CD8-positive, alpha-beta memory T cell (primary cell): ENCODE measurements at places on chromosomes 16 and 17. TPM values are rescaled to one million over a fixed set of nuclear protein-coding genes. Genes with fewer than 3 reads are reported as not detected.

DNA sequence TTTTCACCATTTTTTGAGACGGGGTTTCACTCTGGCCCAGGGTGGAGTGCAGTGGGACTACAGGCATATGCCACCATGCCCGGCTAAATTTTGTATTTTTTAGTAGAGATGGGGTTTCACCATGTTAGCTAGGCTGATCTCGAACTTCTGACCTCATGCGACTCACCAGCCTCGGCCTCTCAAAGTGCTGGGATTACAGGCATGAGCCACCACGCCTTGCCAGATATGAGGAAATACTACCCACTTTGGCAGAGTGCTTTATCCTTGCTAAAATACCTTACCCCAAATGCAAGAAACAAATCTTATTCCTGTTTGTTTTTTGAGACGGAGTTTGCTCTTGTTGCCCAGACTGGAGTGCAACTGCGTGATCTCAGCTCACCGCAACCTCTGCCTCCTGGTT is 62.9 kb upstream of the MGAT5B start:
- no peak overlapping the region for H3K4me3 ChIP-seq
- no peak for DNase-seq
- H3K27ac ChIP-seq = no peak overlapping the region
- no peaks in the 10 kb centered on the region for H3K36me3 ChIP-seq

DNA sequence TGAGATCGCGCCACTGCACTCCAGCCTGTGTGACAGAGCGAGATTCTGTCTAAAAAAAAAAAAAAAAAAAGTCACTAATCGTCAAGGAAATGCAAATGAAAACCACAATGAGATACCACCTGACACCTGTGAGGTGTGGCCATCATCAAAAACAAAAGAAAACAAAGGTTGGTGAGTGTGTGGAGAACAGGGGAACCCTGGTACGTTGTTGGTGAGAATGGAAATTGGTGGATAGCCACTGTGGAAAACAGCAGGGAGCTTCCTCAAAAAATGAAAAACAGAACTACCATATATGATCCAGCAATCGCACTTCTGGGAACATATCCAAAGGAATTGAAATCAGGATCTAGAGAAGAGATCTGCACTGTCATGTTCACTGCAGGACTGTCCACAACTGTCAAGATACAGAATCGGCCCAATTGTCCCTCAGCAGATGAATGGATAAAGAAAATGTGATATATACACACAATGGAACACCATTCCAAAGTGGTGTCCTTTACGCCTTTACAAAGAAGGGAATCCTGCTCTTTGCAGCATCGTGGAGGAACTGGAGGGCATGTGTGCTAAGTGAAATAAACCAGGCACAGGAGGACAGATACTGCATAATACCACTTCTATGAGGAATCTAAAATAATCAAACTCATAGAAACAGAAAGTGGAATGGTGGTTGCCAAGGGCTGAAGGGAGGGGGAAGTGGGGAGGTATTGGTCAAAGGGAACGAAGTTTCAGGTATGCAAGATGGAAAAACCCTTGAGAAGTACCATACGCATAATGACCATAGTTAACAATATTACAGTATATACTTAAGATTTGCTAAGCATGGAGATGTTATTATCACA is 63.5 kb upstream of the PLCG2 start:
- no peaks in the 10 kb centered on the region for H3K27me3 ChIP-seq
- H3K27ac ChIP-seq = no peak overlapping the region
- H3K4me3 ChIP-seq = peak overlapping the region; percentile 7
- no peaks in the 10 kb centered on the region for H3K36me3 ChIP-seq
- DNase-seq = peak; percentile 62

- DNase-seq = no peak
- no peak overlapping the region for H3K4me3 ChIP-seq
- H3K36me3 ChIP-seq = no peaks in the 10 kb centered on the region
- no peaks in the 10 kb centered on the region for H3K27me3 ChIP-seq
- H3K27ac ChIP-seq = no peak overlapping the region
- H3K4me1 ChIP-seq = no peaks in the 10 kb centered on the region
These were observed 260.5 kb upstream of the IRX3 start for GRCh38 chr16:54547052-54547451.

NARF gene
- total RNA-seq = 63.0 TPM

GRCh38 chr17:47205419-47205963 is 3.7 kb upstream of the MYL4 start:
- DNase-seq = peak; percentile 57
- H3K36me3 ChIP-seq = no peaks in the 10 kb centered on the region
- peak overlapping the region; percentile 77 for H3K27ac ChIP-seq
- peaks cover 39% of the 10 kb centered on the region for H3K4me1 ChIP-seq

DNA sequence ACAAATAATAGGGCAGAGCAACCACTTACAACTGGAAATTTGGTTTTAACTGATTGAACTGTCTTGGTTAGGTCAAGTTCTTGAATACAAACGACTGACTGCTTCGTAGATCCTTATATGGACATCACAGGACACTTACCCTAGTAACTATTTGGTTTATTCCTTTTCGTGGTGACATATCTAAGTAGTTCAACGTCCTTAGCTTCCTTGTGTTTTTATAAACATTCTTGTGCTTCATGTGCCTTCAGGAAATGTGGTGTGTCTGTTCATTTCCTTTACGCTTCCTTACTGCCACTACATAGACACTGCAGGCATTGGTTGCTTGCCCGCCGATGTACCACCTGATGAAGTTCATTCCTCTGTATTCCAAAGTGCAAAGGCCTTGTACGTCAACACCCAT is 59.3 kb downstream of the USP10 start:
- H3K27ac ChIP-seq = no peak overlapping the region
- H3K4me3 ChIP-seq = no peak overlapping the region
- no peaks in the 10 kb centered on the region for H3K27me3 ChIP-seq
- no peak for DNase-seq
- H3K4me1 ChIP-seq = peaks cover 46% of the 10 kb centered on the region

FBXL16 gene
- 7.6 TPM for total RNA-seq

GRCh38 chr16:83579436-83579835 is 228.3 kb upstream of the HSBP1 start:
- no peaks in the 10 kb centered on the region for H3K4me1 ChIP-seq
- H3K36me3 ChIP-seq = no peaks in the 10 kb centered on the region
- H3K4me3 ChIP-seq = no peak overlapping the region
- H3K27me3 ChIP-seq = no peaks in the 10 kb centered on the region

TMED6 gene
- 0.80 TPM for total RNA-seq

DNA sequence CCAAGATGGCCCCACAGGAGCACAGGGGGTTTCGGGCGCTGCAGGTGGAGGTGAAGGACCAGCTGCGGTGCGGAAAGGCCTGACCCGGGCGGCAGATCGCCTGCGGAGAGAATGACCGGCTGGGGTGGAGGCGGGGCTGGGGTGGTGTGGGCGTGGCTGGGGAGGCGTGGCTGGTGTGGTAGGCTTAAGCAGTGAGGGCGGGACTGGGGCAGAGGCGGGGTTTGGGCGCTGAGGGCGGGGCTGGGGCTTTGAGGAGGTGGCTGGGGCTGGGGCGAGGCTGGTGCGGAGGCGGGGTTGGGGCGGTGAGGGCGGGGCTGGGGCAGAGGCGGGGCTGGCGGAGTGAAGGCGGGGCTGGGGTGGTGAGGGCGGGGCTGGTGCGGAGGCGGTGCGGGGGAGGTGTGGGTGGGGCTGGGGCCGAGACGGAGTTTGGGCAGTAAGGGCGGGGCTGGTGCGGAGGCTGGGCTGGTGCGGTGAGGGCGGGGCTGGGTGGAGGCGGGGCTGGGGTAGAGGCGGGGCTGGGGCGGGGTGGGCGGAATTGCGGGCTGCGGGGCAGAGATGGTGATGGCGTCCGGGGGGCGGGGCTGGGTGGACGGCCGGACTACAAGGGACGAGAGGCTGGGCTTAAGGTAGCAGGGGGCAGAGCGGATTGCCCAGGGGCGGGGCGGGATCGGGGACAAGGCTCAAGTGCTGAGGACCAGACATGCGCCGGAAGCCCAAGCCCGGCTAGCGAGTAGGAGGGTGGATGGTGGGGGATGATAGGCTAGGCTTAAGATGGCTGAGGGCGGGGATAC is 9.9 kb upstream of the GSDMA start:
- peak overlapping the region; percentile 53 for H3K27ac ChIP-seq
- DNase-seq = peak; percentile 98
- H3K36me3 ChIP-seq = no peaks in the 10 kb centered on the region
- peak overlapping the region; percentile 74 for H3K4me3 ChIP-seq
- H3K4me1 ChIP-seq = peaks cover 12% of the 10 kb centered on the region

DNA sequence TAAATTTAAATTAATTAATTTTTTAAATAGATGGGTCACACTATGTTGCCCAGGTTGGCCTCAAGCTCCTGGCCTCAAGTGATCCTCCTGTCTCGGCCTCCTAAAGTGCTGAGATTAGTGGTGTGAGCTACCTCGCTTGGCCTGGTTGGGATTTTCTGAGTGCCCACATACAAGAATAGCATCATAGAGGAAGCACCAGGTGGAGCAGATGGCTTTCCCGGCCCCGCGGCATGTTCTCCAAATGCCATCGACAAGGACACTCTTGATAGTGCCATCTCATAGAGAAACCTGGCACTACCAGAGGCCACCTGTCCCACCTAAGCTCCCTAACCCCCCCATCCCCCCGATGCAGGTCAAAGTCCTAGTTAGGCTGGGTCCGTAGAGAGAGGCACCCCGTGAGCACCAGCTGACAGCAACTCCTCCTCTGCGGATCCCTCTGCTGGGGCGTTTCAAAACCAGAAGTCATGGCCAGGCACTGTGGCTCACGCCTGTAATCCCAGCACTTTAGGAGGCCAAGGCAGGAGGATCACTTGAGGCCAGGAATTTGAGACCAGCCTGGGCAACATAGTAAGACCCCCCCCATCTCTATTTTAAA is 65.9 kb downstream of the DNAH3 start:
- H3K27me3 ChIP-seq = no peaks in the 10 kb centered on the region
- no peak overlapping the region for H3K4me3 ChIP-seq
- H3K36me3 ChIP-seq = no peaks in the 10 kb centered on the region
- DNase-seq = no peak
- H3K27ac ChIP-seq = no peak overlapping the region

KRTAP1-5 gene
- not detected for total RNA-seq

- H3K4me3 ChIP-seq = no peak overlapping the region
- no peaks in the 10 kb centered on the region for H3K27me3 ChIP-seq
- no peaks in the 10 kb centered on the region for H3K4me1 ChIP-seq
- H3K27ac ChIP-seq = no peak overlapping the region
- H3K36me3 ChIP-seq = no peaks in the 10 kb centered on the region
- DNase-seq = no peak
These were observed 13.6 kb upstream of the SLC4A1 start for GRCh38 chr17:44281570-44281969.
